NCI-H2171 treated with DMSO at 0.1 percent for 48 hours (cell line): ENCODE measurements at places on chromosomes 6 and 20.
A peak's percentile ranks its signal among the peaks of the same experiment; 100 is the strongest.

GRCh38 chr6:13553646-13554045 lies 20.8 kb upstream of the SIRT5 start:
- DNase-seq = no peak

DNA sequence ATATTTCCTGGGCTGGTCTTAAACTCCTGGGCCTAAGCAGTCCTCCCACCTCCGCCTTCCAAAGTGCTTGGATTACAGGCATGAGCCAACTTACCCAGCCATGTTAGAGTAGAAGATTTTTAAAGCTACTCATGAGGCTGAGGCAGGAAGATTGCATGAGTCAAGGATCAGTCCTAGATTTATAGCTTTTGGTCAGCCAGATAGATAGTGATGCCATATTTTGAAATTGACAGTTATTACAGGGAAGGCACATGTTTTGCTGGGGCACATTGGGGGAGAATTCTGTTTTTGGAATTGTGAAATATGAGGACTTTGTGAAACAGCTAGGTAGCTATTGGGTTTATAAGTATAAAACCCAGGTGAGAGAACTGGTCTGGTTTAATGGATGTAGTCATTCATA lies 40.9 kb downstream of the DOP1A start:
- no peak for DNase-seq

DNA sequence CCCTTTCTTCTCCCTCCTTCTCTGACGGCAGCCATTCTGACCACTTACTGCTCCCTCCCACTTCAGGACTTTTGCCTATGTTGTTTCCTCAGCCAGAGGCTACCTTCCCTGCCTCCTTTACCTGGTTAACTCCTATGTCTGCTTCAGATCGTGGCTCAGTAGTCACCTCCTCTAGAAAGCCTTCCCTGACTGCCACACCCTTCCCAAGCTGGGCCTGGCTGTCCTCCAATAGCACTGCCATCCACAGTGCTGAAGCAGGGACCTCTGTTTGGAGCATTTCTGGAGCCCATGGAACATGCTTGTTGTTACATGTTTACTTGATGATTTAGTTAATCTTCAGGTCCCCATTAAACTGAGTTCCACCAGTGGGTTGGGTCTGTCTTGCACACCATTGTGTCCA lies 13.8 kb downstream of the XKR7 start:
- no peak for DNase-seq

DNA sequence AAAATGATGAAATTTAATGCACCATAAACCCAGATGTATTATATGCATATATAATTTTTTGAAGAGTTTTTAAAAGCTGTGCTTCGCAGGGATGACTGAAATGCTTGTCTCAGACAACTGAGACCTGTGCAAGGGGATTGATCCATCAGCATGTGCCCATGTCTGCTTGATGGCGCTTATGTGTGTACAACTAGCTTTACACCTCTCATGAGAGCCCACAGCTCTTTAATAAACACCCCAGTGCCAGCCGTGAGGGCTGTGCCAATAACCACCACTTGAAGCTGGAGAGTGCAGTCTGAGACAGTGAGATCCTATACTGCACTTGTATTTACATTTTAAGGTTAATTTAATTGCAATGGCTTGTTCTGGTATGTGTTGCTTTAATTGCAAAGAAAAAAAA lies 225.5 kb downstream of the BCKDHB start:
- peak; percentile 81 for DNase-seq

DNA sequence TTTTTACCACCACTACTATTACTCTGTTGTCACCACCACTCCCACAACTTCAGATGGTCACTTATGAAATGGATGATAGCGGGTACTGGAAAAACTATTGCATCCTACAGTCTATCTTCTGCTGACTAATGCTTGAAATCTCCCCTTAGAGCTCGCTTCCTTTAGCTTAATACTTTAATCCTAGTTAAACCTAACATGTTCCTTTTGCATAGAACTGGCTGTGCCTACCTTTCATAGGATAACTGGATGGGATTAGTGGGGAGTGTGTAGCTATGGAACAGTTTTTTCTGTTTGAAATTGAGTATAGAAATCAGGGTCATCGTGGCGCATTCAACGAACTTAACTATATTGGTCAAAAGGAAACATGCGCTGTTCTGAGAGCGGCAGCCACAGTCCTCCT lies 294.7 kb downstream of the FARS2 start:
- no peak for DNase-seq

GRCh38 chr6:13072686-13073347 lies 255.5 kb downstream of the TBC1D7 start:
- DNase-seq = no peak

DNA sequence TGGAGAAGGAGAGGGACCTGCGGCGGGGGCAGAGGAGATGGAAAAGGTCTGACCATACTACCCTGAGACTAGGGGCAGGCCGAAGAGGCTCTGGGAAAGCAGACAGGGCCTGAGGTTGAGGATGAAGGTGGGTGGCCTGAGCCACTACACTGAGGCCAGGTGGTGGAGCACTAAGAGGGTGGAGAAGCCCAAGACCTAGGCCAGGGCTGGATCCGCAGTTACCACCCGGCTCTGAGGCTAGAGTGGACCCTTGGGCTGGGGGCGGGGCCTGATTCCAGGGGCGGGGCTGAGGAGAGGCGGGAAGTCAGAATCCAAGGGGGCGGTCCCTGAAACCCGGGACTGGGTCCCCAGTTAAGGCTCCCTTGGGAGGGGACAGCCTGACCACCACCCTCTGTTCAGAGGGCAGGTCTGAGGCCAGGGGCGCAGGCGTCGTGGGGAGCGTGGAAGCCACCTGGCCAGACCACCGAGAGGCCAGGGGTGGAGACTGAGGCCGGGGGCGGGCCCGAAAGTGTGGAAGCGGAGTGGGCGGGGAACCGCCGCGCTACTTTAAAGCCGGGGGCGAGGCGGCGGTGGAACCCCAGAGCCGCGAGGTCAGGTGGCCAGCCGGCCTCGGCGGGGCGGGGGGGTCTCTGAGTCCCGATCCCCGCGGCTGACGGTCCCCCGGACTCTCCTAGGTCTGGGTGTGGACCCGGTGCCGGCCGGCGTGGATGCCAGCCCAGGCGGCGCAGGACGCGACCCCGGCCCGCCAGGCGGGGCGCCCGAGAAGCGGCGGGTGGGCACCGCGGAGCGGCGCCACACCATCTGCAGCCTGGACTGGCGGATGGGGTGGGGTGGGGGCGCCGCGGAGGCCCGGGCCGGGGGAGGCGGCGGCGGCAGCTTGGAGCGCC lies 8.3 kb downstream of the CCM2L start:
- peak; percentile 91 for DNase-seq

GRCh38 chr6:97524811-97525210 lies 241.8 kb upstream of the MMS22L start:
- peak; percentile 39 for DNase-seq

GRCh38 chr6:80637312-80637711 lies 530.8 kb downstream of the BCKDHB start:
- no peak for DNase-seq

- DNase-seq = no peak
These were observed 98.4 kb upstream of the ADTRP start for GRCh38 chr6:11876934-11877433.

- DNase-seq = no peak
These were observed 243.9 kb upstream of the RUNX2 start for GRCh38 chr6:45084257-45084656.

- DNase-seq = no peak
These were observed 197.5 kb downstream of the BCKDHB start for GRCh38 chr6:80304014-80304413.

DNA sequence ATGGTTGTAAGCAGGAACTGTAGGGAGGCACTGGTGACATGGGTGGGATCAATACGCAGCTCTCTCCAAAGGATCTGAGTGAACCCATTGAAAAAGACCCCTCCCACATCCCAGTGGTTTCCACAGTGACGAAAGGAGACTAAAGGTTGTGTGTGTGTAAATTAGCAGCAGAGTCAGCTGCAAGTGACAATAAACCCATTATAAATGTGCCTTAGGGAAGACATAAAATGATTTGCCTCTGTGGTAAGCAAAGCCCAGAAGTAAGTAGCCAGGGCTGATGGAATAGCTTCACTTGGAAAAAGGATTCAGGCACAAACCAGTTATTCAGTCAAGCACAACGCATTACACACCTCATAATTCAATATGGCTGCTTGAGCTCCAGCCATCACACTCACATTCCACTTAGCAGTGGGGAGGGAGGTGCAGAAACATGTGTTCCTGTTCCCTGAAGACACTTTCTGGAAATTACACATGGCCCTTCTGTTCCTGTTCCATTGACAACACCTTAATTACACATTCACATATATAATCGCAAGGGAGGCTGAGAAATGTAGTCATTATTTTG lies 231.4 kb downstream of the PREX1 start:
- no peak for DNase-seq

DNA sequence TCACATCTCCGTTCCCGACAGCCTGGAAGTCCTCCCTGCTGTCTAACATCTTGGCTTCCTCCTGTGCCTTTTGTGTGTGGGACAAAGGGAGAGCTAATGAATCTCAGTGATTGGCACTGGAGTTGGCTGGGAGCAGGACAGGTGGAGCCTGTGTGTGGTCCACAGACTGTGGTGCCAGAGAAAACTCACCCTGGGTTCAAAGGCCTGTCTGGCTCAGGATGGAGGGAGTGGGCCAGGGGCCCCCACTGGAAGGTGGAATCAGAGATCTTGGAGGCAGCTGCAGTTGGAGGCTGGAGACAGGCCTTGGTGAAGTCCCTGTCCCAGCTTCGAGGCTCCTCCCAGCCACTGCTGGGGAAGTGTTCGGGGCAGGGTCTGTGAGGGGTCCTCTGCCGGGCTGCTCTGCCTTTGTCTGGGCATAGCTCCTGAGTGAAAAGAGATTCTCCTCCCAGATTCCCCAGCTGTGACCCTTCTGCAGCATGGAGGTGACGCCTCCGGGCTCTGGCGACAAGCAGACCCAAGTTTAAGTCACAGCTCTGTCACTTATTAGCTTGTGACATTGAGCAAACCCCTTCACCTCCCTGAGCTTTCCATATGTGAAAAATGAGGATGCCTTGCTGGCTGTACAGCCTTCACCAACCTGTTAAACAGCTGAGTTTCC lies 13.9 kb upstream of the ITPR3 start:
- DNase-seq = no peak

GRCh38 chr6:85483846-85484245 lies 34.0 kb downstream of the NT5E start:
- no peak for DNase-seq

DNA sequence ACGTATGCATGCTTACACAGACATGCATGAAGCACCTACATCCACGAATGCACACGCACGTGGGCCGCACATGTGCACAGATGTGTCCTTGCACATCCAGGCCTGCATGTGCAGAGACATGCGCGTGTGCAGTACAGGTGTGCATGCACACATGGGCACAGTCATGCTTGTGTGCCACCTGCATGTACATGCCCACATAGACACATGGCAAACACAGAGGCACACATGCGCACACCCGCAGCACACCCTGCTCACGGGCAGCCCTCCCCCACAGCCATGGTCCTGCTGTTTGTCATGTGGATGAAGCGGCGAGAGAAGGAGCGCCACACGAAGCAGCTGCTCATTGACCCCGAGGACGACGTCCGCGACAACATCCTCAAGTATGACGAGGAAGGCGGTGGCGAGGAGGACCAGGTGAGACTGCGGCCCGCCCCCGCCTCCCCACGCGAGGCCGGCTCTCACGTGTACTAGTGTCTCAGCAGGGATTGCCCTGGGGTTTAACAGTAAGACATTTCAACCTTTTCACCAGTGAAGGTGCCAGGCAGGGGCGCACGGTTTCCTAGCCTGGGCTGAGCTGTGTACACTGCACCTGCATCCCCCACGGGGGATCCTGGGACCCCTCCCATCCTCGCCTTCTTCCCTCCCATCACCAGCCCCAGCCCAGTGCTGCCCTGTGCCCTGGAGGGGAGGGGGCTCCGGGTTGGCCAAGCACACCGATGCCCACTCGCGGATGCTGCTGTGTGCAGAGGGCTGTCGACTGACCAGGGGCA lies 132.8 kb downstream of the TAF4 start:
- no peak for DNase-seq

GRCh38 chr6:159082039-159082815 lies 37.4 kb upstream of the TAGAP start:
- DNase-seq = no peak
